Dermis microvascular lymphatic vessel endothelial cell (primary cell): ENCODE measurements at places on chromosomes 2 and 18. TPM values are rescaled to one million over a fixed set of nuclear protein-coding genes. Genes with fewer than 3 reads are reported as not detected.

DNA sequence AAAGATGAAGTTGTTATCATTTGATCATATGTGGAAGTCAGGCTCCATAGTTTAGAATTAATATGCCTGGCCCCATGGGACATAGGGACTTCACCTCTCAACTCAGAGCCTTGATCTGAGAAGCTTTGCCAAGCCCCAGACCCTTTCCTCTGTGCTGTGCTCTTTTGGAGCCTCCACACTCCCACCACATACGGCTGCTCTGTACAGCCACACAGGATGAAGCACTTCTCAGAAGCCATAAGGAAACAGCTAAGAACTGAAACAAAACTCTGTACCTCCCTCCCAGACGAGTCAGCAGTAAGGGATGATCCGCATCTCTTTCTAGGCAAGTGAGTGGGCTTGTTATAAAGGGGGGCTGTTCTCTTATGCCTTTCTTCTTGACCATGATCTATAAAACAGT is 66.5 kb downstream of the CAB39 start:
- DNase-seq = no peak

- no peak for DNase-seq
Measured at GRCh38 chr2:219877728-219878127, 250.3 kb downstream of the SLC4A3 start.

DNA sequence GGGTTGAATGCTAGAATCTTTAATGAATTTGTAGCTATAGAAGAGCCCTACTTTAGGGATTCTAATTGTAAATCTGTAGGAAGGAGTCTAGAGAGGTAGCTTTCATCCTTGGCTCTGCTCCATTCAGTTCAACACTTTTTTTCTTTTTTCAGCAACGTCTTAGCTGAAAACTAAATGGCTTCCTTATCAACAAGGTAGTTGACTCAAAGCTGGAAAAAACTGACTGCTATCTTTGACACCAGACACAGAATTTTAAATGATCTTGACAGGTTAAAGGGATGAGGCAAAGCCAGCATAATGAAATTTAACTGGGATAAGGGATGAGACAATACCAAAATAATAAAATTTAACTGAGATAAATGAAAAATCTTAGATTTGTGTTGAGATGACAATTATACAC is 54.9 kb downstream of the TMEFF2 start:
- DNase-seq = no peak

The CIB4 gene
- total RNA-seq = not detected in 2 replicates

GRCh38 chr2:96143231-96143847 is 1.9 kb downstream of the DUSP2 start:
- DNase-seq = no peak

GRCh38 chr18:33571998-33572787 is 5.8 kb upstream of the ASXL3 start:
- no peak for DNase-seq
